ENCODE measurements at places on chromosomes 13 and 19.

DNA sequence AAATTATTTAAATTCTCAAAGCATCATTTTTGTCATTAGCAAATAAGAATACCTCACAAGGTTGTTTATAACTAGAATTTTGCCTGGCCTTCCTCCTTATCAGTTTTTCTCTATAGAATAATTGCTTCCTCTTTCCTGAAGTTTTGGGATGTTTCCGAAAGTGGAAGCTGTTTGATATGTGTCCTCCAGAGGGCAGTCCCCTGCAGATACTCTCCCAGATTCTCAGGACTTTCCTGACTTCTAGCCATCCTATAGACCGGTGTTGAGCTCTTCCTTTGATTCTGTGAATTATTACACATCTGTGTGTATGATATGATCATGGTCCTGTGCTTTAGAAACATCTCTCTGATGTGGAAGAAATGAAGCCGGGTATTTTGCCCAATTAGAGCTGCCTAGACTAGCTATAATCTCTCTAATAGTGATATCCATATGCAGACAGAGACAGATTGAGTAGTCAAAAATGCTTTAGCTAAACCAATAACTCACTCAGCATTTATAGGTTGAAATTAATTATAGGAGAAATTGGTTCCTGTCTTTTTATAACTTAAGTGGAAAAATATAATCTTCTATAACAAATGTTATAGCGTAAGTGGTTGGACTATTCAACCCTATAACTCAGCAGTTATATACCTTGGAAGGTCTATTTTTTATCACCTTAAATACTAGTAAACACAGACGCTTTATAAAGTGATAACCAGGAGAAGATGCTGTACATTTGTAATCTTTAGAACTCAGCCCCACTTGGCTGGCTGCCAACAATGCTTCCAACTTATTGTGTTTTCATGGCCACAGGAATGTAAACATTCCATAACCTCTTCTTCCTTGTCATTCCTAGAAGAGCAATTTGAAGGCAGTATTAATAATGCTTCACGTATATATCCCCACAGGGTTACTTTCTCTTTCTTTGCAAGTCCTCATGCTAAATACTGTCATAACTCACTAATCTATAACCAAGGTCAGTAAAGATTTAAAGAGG, 201.0 kb upstream of the RXFP2 start:
- DNase-seq = peak; percentile 11

GRCh38 chr19:7596211-7596937, 711 bp downstream of the CAMSAP3 start:
- no peak for DNase-seq

DNA sequence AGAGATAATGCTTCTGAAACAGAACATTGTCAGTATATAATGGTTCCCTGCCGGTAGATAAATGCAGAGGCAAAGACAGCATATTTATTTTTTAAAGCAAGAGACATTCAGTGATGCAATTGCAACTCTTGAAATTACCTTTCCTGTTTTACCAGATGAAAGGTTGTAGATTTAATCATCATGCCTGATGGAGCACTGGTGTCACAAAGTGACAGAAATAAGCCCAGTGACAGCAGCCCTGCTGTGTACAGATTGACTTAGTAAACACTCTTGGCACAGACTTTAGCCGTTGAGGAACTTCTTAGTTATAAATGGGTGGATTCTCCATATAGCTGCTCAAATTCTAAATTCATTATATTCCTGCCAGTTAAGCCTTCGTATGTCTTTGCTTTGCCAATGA, 172.5 kb downstream of the ITGBL1 start:
- DNase-seq = no peak

DNA sequence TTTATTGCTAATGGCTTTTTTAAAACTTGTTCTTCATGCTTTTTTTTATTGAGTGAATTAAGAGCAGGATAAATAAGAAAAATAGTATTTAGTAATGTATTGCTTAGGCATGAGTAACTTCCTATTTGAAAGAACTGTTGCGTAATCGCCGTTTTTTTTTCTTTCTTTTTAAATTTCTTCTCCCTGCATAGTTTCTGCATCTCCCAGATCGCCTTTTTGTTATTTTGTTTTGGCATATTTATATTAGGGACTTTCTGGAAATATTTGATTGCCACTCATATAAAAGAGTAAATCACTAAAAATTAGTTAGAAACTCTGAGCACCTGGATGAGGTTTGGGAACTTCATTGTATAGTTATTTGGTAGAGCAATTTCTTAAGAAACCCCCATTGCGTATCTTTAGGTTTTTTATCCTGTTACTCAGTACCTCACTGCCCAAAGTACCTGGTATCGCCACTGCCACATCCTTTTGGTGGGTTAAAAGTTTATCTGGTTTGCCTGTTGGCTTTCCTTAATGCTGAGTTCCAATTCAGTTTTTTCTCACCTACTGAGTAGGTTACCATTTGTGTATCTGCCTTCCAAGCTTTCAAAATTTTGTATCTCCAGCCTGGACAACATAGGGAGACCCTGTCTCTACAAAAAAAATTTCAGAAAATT, 36.2 kb upstream of the LPAR6 start:
- no peak for DNase-seq

DNA sequence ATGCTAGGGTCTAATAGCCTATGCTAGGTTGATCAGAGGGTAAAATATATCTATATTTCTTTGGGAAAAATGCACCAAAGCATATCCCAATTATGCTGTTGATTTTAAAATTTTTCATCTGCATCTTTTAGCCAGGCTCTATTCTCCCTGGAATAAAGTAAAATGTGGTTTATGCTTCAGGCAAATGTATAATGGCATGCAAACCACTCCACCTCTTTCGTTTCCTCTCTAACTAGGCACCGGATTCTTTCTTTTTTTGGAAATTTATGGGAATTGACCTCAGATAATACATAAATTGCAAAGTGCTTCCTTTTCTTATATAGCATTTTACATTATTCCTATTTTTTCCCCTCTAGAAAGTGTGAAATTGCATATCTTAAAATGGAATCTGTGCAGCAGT, 386.5 kb downstream of the OLFM4 start:
- no peak for DNase-seq

DNA sequence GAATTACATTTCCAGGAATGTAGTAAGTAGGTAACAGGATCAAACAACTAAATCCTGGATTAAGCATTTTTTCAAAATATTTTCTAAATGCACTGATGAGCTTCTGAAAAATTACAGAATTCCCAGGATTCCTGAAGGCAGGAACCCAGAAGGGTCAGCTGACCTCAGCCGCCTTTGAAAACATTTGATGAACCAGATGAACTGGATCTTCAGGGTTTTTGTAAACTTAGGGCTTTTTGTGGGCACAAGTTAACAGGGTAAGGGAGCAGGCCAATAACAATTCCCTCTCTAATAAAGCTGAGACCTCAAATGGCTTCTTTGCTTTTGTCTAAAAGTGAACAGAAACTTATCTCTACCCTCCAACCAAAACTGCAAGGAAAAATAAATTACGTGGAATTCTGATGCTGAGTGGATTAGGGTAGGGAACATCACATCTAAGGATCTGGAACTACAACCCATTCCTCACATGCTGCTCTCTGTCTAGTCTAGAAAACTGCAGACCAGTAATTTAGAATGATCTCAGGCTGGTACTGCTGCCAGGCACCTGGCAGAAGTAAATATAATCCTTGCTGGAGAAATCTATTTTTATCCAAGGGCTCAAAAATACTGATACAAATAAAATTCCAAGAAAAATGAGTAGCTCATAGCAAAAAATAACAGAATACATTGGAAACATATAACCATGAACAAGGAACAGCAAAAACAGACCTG, 48.2 kb upstream of the N4BP2L1 start:
- no peak for DNase-seq

GRCh38 chr19:50167314-50167721, 4.2 kb upstream of the IZUMO2 start:
- no peak for DNase-seq

DNA sequence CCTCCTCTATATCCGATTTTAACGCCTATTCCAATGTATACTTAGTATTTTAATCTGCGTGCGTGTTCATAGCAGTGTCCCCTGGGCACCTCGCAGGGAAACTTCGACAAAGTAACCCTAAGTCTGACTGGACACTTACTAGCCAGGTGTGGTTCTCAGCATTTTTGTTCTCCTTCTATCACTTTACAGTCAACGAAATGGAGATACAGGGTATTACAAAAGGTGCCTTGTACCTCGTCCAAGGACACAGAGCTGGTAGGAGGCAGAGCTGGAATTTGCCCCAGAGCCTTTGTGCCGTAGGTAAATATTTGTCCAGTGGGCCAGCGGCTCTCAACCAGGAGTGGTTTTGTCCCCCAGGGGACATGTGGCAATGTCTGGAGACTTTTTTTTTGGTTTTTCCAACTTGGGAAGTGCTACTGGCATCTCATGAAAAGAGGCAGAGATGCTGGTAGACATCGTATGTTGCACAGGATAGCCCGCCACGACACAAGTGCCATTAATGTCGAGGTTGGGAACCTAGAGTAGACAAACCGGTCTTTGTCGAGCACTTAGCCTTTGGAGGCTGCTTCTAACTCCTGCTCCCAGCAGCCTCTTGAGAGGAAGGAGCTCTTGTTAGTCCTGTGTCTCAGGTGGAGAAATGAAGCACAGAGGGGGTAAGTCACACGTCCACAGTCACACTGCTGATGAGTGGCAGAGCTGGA, 1.1 kb downstream of the ZNF444 start:
- DNase-seq = no peak

DNA sequence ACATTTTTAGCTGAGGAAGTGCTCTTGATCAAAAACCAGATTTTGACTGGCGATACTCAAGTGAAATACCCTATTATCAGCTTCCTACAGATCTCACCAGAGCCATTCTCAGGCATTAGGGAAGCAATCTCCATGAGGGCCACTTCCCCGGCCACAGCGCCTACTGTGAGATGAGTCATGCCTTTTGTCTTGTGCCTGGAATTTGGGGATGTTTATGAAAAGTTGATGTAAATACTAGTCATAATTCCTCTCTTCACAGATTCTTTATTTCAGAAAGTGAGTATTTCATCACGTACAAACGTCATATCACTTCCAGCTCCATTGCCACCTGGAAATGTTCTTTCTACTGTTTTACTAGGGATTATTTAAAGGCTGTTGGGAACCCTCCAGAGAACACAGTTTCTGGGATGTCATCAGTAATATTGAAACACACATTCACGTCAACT, 25.3 kb upstream of the SLC46A3 start:
- peak; percentile 90 for DNase-seq

GRCh38 chr13:40348096-40348679, 318.3 kb downstream of the FOXO1 start:
- no peak for DNase-seq

DNA sequence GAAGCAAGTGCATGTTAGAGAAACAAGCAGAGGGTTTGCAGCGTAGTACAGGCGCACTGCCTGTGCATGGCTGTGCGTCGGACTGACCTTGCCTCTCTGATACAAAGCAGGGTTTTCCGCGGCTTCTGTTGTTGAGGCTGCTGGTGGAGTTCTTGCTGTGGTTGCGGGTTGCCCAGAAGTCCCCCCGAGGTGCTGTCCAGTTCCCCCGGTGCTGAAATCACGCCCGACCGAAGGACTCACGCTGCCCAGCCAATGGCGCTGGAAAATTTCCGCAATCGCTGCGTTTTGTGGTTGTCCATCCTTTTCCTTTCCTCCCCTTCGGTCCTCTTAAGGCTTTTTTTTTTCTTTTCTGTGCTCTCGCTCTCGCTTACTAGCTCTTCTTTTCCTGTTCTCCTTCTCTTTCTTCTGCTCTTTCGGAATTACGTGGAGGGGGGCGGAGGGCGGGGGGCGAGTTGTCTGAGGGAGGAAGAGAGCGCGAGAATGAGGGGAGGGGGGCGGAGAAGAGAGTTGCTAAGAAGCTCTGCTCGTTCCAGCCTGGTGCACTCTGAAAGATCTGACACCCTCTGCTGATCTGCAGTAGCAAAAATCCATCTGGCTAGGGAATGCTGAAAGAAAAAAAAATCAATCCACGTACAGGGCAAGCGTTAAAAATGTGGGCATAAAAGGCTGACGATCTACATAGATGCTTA, at the start of gene SLITRK1:
TSS of gene SLITRK1 (minus strand) at position 558 of the 689 bp plus-strand sequence. CDS start 967 bp downstream, outside the sequence.
- no peak for DNase-seq

GRCh38 chr13:43026262-43026661, 2.9 kb downstream of the DNAJC15 start:
- no peak for DNase-seq

- DNase-seq = no peak
Measured at GRCh38 chr19:50717026-50717723, 2.4 kb downstream of the SHANK1 start.

- no peak for DNase-seq
Measured at GRCh38 chr19:2154587-2155075, 3.3 kb upstream of the AP3D1 start.

DNA sequence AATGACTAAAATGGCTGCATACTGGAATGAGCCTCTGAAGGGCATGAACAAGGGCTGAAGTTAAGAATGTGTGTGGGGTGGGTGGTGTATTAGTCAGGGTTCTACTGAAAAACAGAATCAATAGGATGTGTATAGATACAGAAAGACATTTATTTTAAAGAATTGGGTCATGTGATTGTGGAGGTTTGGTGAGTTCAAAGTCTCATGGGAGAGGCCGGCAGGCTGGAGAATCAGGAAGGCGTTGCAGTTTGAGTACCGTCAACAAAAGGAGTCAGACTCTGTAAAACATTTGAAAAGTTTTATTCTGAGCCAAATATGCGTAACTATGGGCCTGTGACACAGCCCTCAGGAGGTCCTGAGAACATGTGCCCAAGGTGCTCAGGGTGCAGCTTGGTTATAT, 24.5 kb upstream of the CYSLTR2 start:
- no peak for DNase-seq

DNA sequence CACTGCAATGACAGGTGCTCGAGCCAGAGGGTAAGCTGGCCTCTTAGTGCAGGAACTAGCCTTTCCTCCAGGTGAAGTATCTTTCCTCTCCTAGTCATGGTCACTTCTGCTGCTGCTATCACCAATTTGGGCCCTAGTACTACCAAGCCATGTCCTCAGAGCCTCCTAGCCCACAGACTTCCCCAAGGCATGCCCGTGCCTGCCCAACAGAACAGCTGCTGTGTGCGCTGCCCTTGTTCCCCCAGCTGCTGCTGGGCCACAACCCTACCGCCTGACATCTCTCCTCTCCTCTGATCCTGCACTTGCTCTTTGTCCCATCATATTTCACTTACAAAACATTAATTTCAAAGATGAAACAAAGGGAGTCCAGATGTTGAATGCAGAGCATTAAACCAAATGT, 168.5 kb upstream of the FREM2 start:
- no peak for DNase-seq

- no peak for DNase-seq
Measured at GRCh38 chr19:11208561-11209471, 11.5 kb upstream of the KANK2 start.
